Islet precursor cell (in vitro differentiated cells): ENCODE measurements at places on chromosomes 16 and 17.

DNA sequence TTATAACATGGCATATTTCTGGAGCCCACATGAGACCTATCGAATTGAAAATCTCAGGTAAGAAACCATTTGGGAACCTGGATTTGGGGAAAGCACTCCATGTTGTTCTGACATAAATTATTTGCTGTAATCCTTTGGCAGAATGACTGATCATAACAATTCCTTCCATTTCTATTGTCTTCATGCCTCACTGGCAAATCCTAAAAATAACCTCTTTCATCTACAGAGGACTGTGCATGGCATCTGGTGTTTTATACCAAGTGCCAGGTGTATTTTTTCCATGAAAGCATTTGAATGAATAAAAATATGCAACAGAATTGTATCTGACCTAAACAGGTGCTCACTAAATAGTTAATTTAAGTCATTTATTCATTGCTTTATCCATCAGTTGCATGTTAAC lies 33.7 kb upstream of the COQ7 start:
- DNase-seq = no peak

DNA sequence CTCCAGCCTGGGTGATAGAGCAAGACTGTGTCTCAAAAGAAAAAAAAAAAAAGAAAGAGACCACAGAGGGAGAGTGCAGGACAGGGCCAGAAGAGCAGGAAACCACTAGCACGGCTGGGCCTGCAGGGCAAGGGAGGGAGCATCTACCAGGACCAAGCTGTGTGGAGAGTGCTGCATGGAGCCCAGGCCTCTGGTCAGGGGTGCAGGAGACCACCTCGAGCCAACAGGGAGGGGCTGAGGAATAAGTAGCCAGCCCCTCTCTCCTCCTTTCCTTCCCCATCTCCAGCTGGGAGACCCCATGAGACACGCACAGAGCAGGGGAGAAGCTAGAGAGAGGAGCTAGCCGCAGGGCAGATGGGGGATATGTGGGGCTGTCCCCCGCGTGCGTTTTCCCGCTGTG lies 67.0 kb upstream of the DNAH17 start:
- DNase-seq = peak; percentile 56

DNA sequence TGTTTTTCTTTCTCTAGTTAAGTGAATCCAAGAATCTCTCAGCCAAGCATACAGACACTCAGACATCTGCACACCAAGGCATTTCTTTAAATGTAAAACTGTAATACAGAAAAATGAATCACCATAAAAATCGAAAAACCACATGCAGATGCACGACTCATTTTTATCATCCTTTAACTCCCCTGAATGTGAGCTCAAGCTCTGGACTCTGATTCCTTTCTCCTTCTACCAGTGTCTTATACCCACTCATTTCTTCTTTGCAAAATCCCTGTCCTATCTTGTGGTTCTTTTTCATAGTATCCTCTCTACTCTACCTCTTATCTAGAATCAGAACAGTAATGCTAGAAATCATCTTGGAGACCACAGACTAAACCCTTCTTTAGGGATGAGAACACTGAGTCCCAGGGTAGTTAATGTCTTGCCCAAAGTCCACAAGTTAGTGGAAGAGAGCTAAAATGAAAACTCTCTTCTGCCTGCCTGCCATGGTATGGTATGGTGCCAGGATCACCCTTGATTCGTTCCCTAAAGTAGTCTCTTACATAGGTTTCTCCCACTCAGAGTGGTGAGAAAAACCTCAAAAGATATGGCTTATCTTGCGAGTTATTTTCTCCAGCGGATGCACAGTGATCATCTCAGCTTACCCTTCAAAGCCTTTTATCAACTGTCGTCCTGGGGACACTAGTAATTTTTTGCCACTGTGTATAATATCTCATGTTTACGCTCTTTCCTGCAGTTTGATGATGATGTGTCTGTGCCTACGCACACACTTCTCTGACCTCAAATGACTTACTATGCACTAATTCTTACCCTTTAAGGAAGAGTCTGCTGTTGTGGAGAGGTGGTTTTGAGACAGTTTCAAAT lies 30.2 kb downstream of the BRD7 start:
- no peak for DNase-seq

- DNase-seq = peak; percentile 78
Measured at GRCh38 chr16:84484579-84485254, 19.7 kb downstream of the MEAK7 start.

GRCh38 chr16:49608779-49609178 lies 235.2 kb downstream of the C16orf78 start:
- DNase-seq = peak; percentile 78

DNA sequence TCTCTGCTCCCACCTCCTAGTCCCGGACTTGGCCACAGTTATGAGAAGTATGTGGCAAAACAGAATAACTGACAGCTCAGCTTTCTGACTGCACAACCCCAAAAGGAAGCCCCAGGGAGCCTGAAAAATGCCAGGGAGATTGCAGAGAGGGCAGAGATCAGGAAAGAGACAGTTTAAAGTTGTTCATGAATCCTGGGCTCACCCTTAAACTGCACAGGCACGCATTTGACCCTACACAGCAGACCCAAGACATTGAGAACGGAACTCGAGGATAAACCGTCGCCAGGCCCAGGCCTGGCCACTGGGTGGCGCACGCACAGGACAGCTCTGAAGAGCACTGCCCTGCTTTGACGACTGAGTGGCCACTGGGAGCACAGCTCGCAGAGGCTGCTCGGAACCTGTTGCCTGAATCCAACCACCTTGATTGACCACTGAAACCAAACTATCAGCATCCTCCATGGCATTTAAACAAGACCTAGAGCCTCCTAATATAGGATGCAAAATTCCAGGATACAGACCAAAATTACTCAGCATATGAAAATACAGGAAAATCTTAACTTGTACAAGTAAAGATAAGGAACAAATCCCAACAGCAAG lies 114.0 kb downstream of the C16orf95 start:
- DNase-seq = peak; percentile 85

DNA sequence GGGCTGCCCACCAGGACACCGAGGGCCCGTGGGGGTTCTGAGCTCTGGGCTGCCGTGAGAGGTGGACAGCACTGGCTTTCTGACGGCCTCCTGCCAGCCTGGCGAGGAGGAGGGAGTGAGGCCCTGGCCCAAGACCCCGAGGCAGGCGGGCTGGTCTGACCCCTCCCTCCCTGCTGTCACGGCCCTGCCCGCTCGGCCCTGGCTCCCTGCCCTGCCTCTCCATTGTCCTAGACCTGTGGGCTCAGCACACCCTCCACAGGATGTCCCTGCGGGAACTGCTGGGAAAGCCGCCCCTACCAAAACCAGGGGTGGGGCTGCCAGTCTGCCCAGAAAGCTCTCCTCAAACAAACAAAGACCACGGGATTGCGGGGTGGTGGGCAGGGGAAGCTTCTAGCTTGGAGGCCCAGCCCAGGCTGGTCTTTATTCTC lies 20.7 kb downstream of the SPNS2 start:
- no peak for DNase-seq

DNA sequence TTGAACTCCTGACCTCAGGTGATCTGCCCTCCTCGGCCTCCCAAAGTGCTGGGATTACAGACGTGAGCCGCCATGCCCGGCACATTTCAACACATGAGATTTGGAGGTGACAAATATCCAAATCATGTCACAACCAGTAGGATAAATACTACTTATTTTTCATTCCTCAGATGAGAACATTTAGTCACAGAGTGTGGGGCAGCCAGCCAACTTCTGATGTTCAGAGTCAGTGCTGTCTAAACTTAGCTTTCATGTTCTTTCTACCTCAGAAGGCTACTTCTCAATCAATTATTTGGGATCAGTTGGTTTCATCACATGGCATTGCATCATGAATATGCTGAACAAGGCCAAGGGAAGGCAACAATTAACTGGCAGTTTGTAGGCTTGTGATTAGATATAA lies 134.5 kb downstream of the CDH13 start:
- DNase-seq = no peak

GRCh38 chr17:59641799-59642484 lies 22.2 kb downstream of the CLTC start:
- DNase-seq = no peak

GRCh38 chr17:69326377-69327059 lies 415 bp downstream of the ABCA5 start:
- DNase-seq = no peak

GRCh38 chr17:50210240-50211225 lies 9.1 kb upstream of the COL1A1 start:
- peak; percentile 100 for DNase-seq

GRCh38 chr16:49620158-49620868 lies 235.6 kb downstream of the ZNF423 start:
- peak; percentile 84 for DNase-seq

GRCh38 chr17:4505187-4505586 lies 6.5 kb downstream of the SPNS2 start:
- DNase-seq = peak; percentile 98

GRCh38 chr16:2734844-2735515 lies 15.0 kb upstream of the PRSS27 start:
- DNase-seq = no peak

GRCh38 chr16:65280845-65281512 lies 159.1 kb upstream of the CDH11 start:
- DNase-seq = peak; percentile 83

DNA sequence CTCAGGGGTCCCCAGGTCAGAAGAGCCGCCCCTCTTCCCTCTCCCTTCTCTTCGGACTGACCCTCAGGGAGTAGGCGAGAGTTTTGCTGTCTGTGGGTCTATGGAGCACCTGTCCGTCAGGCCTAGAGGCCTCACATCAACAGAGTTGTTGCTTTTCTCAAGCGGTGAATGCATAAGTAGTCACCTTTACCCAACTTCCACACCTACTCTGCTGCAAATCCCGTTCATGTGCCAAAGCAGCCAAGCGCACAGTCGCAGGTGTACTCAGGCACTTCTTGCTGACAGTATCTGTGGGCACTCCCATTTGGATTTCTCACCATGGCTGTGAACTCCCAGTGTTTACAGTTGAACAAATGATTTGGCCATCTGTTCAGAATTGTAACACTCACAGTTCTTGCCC lies 4.0 kb upstream of the FA2H start:
- DNase-seq = no peak

DNA sequence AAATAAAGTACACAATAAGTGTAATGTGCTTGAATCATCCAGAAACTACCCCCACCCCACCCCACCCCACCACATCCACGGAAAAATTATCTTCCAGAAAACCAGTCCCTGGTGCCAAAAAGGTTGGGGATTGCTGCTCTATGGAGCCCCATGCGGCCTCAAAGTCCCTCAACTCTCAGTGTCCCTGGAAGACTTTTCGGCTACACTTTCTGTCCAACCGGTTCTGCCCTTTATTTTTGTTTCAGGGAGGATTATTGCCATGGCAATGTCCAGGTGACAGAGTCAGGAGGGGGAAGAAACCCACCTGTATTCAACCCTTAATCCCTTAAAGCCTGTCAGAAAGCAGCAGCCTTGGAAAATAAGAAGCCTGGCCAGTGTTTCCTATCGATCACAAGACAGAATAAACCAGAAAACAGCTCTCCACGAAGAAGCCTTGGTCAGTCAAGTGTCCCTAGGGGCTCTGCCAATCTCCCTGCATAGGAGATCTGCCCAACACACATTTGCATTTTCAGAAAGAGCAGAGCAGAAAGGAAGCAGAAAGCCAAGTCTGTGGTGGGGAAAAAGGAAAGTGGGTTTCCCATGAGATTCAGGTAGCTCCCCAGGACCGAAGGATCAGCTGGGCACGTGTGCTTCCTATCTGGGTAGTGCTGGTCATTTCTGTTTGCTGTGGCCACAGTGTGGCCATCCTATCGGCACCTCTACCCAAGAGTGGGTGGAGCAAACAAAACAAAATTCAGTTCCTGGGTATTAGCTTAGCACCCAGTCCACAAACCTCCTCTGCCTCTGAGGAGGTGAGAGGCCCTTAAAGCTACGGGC lies 342.7 kb downstream of the SOX9 start:
- DNase-seq = no peak

DNA sequence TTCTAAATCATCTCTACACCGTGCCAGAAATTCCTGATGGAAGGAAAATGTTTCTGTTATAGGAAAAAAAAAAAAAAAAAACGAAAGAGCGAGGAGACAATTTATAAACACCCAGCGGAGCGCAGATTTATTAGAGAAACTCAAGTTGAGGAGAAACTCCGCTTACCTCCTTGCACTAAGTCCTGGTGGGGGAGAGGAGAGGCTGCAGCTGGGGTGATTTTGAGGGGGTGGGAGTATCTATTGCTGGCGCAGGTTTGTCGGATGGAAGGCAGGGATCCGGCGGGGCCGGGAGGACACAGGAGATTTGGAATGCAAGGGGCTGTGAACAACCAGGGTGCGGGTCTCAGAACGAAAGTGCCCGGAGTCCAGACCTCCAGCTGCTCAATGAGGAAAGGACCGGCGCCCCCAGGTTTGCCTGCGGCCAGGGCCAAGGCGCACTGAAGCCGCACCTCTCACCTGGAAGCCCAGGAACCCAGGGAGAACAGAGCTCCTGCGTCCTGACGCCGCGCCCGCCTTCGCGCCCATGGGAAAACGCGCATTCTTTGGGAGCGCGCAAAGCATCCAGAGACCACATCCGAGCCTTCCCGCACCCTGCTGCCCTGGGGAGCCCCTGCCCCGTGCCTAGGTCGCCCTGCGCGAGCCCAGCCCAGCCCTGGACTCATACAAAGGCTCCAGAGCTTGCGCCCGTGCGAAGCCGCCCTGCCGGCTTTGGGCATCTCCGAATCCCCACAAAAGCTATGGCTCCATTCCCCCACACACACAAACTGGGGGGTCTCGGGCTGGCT lies 2.6 kb upstream of the HOXB8 start:
- DNase-seq = peak; percentile 72

GRCh38 chr17:39573447-39574298 lies 34.0 kb downstream of the NEUROD2 start:
- peak; percentile 93 for DNase-seq

GRCh38 chr17:49002331-49002730 lies 5.1 kb downstream of the IGF2BP1 start:
- DNase-seq = no peak

DNA sequence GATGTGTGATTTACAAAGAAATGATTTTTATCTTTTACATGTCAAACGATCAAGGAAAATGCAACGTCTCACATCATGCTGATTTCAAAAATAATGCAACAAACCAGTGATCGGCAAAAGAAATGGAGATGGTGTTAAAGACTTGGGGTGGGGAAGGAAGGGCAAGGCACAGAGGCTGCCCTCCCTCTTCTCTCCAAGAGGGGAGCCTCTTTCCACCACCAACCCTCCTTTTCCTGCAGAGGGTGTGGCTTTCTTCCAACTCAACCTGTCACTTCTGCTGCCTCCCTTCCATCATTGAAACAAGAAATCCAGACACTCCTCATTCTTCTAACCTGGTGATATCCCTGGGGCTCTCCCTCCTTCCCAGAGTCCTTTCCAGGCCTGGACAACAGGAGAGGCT lies 320.8 kb downstream of the SLC39A11 start:
- no peak for DNase-seq
